ENCODE measurements at places on chromosomes 16 and 17. TPM values are rescaled to one million over a fixed set of nuclear protein-coding genes. Genes with fewer than 3 reads are reported as not detected.

DNA sequence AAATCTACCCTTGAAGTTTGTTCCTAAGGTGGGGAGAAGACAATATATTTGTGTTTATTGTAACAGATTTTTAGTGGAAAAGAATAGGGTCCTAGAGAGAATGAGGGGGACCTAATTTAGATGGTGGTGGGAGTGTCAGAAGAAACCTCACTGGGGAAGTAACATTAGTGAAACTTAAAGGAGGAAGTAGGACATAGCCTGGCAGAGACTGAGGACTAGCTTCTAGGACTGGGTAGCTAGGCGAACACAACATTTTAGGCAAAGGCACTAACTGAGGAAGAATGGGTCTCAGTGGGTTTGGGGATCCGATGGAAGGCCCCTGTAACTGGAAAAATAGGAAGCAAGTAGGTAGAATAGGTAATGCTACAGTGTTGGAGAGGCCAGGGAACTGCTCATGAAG lies 4.2 kb upstream of the ARL2BP start:
- ATAC-seq: no peak

- peak; percentile 82 for ATAC-seq
Measured at GRCh38 chr16:46743232-46743719, 4.9 kb downstream of the MYLK3 start.

- ATAC-seq: peak; percentile 55
Measured at GRCh38 chr16:74740795-74741304, 33.8 kb downstream of the FA2H start.

DNA sequence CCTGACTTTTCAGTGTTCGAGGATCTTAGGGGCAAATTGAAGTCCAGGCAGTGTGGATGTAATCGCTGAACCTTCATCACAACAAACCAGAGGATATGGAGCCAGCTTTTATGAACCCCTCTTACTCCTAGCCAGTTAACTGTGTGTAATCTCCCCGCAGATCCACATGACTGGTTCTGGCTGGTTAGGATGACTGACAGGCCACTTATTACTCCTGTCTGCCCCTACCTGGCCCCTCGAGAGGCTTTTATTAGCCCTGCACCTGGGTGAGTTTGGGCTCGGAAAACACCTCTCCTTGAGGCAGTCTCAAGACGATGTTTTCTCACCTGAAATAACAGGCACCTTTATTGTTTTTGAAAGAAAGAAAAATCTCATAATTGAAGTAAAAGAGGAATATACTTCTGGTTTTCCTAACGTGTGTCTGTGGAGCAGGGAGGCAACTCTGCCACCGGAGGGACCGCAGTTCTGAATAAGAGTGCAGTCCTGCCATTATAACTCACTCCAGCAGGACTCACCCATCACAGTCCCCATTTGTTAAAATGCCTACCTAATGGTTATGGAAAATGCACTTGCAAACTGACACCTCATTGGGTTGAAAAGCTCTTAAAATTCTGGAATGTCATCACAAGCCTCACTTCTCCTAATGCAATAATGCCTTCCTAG lies 291.9 kb upstream of the N4BP1 start:
- no peak for ATAC-seq

GRCh38 chr16:55494994-55495421 lies 13.9 kb upstream of the LPCAT2 start:
- peak; percentile 79 for ATAC-seq

GRCh38 chr16:50950955-50951354 lies 200.1 kb downstream of the SALL1 start:
- no peak for ATAC-seq

DNA sequence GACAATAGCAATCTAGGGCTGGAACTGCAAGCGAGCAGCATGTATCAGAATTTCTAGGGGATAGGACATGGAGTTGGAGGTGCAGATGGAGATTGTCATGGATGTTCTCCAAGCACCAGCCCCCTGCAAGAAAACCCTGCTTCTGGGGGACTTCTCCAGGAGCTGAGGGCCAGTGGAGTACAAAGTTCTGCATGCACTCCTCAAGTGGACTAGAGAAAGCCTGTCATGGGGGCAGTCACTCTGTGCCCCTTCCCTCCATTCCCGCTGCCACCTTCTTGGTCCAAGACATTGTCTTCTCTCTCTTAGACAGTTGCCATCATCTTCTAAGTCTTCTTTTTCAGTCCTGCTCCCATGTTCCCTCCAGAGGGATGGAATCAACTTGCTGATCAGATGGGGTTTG lies 87.9 kb downstream of the AIPL1 start:
- no peak for ATAC-seq

GRCh38 chr17:45389354-45389753 lies 43.3 kb downstream of the ARHGAP27 start:
- ATAC-seq: no peak

- ATAC-seq: no peak
Measured at GRCh38 chr16:85134789-85135142, 22.5 kb upstream of the CIBAR2 start.

Gene TMEM235
- not detected for total RNA-seq

Gene CDT1
- total RNA-seq: 10.5 TPM

GRCh38 chr16:19690196-19690595 lies 27.8 kb downstream of the KNOP1 start:
- no peak for ATAC-seq

DNA sequence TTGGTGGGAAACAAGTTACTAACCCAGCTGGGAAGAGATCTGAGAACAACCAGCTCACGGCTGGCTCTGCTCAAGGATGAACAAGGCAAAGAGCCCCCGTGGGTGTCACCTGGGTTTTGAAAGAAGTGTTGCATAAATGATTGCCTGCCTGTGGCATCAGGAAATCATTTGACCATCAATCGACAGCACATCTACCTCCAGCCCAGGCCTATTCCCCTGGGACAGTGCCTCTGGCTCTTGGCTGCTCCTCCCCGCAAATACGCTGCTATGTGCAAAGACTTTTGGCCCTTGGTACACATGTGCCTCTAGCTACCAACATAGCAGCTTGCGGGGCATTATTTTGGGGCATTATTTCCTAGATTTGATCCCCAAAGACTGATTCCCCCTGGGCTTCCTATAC lies 39.4 kb upstream of the SMPD3 start:
- no peak for ATAC-seq

DNA sequence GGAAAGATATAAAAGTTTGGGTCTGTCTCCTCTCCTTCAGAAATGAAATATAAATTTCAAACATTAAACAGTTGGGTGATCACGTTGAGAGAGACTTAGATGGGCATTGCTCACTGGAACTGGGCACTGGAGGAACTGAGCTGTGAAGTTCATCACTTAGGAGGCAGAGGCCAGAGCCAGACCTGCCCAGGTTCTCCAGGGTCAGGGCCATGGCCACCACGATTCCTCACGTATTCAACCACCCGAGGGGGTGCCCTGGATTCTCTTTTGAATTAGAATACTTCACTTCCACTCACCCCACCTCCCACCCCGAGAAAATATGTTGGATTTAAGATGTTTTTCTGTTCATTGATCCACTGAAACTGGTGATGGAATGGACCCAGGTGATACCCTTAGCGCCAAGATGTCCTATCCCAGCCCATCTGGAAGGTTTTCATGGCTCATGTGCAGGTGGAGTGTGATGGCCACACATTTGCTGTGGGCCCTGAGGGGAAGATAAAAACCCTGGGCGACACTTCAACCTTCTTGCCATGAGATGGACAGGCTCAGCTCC lies 6.1 kb downstream of the PRR29 start:
- ATAC-seq: no peak

DNA sequence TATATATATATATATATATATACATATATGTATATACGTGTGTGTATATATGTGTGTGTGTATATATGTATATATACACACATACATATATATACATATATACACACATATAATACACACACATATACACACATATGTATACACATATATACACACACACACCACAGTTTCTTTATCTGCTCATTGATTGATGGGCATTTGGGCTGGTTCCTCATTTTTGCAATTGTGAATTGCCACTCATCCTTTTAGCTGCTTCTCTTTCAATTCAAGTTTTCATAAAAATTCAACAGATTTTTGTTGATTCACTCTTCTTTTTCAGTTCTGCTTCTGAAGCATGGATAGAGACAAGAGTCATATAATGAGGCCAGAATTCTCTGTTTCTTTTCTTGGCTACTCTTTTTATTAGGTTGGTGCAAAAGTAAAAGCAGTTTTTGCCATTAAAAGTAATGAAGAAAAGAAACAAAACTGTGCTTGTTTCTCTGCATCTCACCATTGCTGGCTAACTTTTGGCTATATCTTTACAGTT lies 44.5 kb downstream of the SLFN5 start:
- ATAC-seq: no peak

- no peak for ATAC-seq
Measured at GRCh38 chr16:69514356-69514755, 51.4 kb upstream of the NFAT5 start.

Gene UTP4
- 23.3 TPM for total RNA-seq

GRCh38 chr17:7912927-7913524 lies 3.1 kb downstream of the RNF227 start:
- no peak for ATAC-seq

DNA sequence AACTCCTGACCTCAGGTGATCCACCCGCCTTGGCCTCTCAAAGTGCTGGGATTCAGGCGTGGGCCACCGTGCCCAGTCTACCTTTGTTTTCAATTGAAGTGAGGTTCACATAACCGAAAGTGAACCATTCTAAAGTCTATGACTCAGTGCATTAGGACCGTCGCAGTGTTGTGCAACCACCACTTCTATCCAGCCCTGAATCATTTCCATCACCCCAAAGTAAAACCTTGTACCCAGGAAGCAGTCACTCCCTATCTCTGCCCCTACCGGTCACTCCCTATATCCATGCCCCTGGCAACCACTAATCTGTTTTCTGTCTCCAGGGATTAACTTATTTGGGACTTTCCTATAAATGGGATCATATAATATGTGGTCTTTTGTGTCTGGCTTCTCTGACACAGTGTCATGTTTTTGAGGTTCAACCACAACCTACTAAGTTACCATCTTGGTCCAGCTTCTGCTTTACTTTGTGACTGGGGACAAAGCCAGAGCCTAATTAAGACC lies 28.3 kb upstream of the CDC42EP4 start:
- ATAC-seq: peak; percentile 65

DNA sequence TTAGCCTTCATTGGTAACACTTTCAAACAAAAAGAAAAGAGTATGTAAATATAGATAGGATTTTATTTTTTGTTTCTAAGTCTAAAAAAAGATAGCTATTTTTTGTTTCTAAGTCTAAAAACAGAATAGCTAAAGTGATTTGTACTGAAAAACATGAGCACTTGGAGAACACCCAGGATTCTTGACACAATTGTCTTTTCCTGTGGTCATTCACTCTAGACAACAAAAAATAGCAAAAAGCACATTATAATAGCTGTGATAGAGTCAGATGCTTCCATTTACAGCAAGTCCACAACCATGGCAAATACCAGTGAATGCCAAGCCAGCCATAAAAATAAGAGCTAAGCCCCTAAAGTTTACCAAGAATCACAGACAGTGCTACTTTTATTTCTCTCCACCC lies 36.7 kb downstream of the SKAP1 start:
- no peak for ATAC-seq

Gene KRTAP17-1
- total RNA-seq: not detected

DNA sequence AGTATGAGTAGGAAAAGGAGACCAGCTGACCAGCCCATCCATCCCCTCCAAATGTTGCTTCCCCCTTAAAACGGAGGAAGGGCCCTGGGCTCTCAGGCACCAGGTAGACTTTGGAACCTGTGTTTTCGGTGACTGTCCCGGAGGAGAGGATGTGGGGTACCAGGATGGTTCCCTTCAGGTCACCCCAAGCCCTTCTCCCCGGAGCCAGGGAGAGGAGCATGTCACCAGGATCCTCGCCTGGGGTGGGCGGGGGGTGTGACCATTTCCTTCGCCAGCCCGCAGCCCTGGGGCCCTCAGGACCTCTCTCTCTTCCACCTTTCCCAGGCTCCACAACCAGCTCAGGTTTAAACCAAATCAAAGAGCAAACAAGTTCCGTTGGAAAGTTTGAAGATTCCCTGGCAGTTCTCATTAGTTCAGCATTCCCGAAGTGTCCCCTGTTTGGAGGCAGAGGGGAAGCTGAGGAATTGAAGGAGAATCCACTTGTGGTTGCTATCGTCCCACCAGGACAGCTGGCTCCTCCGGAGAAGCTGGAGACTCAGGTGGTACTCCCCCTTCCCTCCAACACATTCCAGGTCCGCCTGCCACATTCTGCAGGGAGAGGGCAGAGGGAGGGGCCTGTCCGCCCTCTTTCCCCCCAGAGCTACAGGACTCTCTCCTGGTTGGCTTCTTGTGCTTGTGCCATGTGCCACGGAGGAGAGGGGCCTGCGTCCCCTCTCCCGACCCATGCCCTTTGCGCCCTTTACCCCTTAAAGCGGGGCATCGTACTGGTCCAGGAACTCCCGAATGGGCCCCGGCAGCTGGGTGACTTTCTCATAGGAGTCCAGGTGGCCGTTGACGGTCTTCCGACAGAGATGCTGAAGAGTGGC lies 2.0 kb downstream of the SOCS3 start:
- no peak for ATAC-seq

DNA sequence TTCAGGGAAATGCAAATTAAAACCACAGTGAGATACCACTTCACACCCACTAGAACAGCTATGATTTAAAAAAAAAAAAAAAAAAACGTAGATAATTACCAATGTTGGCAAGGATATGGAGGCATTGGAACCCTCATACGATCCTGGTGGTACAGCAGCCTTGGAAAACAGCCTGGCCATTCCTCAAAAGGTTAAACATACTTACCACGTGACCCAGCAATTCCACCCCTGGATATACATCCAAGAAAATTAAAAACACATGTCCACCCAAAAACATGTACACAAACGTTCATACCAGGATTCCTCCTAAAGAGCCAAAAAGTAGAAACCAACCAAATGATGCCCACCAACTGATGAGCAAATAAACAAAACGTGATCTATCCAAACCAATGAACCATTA lies 68.1 kb downstream of the GAS7 start:
- ATAC-seq: no peak

GRCh38 chr17:72657467-72658317 lies 434.8 kb downstream of the SLC39A11 start:
- no peak for ATAC-seq

Gene ZMYND15
- total RNA-seq: 0.78 TPM

DNA sequence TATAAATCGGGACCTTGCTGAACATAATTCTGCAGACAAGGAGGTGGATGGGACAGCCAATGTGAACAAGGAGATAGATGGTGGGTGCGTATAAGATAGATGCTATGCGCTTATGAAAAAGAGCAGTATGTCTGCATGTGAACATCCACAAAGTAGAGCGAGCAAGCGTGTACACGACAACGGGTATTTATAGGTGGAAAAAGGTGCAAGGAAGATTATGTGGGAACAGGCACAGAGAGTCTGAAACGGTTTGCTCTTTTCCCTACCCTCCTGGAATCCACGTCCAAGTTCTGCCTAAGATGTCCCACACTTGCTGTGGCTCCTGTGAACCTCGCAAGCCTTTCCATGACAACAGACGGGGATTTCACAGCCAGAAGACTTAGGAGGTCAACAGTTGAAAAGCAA lies 43.0 kb downstream of the SNX11 start:
- ATAC-seq: no peak

DNA sequence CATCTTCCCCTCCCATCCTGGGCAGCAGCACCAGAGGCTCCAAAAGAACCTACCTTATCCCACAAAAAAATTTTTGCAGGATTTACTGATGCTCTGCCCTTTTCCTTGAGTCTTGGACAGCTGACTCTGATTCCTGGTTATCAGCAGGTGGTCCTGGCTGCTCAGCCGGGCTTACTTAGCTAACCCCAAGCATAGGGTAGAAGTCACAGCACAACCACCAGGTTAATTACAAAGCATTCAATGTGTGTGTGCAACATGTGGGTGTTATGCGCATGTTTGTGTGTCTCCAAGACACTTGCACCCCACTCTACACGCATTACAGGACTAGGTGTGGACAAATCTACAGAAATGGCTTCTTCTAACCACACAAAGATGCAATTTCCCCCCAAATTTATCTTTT lies 36.3 kb downstream of the PECAM1 start:
- no peak for ATAC-seq

All from motor neuron (in vitro differentiated cells).